ENCODE measurements at places on chromosomes 7 and 10. TPM values are rescaled to one million over a fixed set of nuclear protein-coding genes. Genes with fewer than 3 reads are reported as not detected.

SUGCT gene
- 17.0 TPM for total RNA-seq

ASAH2 gene
- total RNA-seq = 0.20 TPM

CXCL12 gene
- total RNA-seq = not detected

CYP3A4 gene
- total RNA-seq = not detected

CCDC172 gene
- not detected for total RNA-seq
